ENCODE measurements at places on chromosomes 7 and 10. TPM values are rescaled to one million over a fixed set of nuclear protein-coding genes. Genes with fewer than 3 reads are reported as not detected.

DNA sequence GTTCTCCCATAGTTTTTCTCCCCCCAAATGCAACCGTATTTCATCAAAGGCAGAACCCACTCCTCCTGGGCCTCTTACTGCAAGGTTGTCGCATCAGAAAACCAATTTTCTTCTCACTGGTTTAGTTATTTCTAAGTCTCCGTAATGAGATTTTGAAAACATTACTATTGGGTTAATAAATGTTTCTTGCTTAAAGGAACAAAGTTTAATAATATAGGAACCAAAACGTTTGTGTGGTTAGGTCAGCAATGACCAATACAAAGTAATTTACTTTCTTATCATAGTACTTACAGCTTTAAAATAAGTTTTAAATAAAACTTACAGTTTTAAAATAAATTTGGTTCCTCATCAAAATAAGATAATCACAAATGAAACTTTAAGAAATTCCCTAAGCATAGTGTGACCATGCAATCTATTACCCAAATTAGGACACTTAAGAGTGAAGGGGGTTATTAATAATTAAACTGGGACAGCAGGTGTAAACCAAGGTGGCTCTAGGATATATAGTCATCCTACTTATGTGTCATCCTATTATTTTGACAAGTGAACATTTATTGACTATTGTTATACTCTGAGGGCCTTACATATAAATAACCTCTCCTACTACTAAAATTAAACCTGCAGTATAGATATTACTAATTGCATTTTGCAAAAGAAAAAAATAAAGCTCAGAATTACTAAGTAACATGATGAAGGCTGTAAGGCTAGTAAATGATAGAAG, 415.4 kb upstream of the LRRN3 start:
- no peaks in the 10 kb centered on the region for H3K4me1 ChIP-seq
- H3K4me3 ChIP-seq = no peak overlapping the region
- no peak overlapping the region for H3K27ac ChIP-seq
- DNase-seq = no peak

DNA sequence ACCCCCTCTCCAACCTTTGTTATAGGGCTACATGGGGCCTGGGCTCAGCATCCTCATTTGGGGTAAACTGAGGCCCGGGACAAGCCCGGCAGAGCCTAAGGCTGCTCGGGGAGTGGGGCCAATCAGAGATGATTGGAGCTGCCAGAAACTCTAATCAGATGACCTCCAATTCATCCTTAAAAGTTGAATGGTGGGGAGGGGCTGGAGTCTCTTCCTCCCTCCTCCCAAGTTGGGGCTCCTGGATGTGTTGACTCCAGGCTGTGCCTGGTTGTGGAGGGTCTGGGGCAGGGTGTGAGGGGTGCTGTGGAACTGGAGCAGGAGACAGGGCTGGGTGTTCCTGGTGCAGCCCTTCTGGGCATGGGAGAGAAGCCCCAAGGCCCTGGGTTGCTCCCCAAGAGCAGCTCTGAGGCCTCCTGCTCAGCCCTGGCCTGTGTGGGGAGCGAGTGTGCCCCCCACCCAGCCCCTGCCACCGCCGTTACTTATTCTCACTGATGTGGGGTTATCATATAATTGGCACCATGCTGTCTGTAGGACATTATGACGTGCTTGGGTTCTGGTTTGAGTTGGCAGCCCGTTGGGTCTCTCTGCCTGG, 2.2 kb downstream of the BHLHA15 start:
- H3K4me1 ChIP-seq = no peaks in the 10 kb centered on the region
- no peak overlapping the region for H3K4me3 ChIP-seq
- H3K27ac ChIP-seq = no peak overlapping the region
- no peaks in the 10 kb centered on the region for H3K27me3 ChIP-seq
- H3K36me3 ChIP-seq = no peaks in the 10 kb centered on the region
- DNase-seq = no peak

DNA sequence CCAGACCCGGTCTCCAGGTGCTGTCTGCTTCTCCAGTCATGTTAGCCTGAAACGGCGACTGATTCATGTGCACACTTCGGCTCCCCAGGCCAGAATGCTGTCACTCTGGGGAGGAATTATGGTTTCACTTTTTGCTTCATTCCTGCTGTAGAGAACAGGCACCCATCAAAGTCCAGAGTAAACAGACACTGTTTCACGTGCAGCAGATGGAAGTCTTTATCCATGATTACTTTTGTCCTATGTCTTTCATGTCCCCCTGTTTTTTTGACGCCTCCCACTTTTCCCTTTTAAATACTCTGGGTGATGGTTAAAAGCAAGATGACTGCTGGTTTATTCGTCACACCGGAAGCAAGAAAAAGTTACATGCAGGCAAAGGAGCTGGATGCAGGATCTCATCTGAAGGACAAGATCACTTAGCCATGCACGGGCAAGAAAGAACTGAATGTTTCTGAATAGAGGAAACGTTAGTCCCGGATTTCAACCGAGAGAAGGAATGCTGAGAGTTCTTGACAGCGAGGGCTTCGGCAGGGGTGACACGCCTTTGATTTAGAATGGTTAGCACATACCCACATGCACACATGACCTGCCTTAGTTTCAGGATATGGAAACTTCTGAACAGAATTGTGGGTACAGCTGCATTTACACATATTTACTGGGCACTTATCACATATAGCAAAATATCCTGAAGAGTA, 250.0 kb upstream of the KLF6 start:
- H3K4me1 ChIP-seq = no peaks in the 10 kb centered on the region
- no peak overlapping the region for H3K4me3 ChIP-seq
- H3K36me3 ChIP-seq = no peaks in the 10 kb centered on the region
- DNase-seq = no peak
- no peaks in the 10 kb centered on the region for H3K27me3 ChIP-seq

LIPK gene
- not detected for total RNA-seq

LRRC17 gene
- total RNA-seq = 3.0 TPM

DNA sequence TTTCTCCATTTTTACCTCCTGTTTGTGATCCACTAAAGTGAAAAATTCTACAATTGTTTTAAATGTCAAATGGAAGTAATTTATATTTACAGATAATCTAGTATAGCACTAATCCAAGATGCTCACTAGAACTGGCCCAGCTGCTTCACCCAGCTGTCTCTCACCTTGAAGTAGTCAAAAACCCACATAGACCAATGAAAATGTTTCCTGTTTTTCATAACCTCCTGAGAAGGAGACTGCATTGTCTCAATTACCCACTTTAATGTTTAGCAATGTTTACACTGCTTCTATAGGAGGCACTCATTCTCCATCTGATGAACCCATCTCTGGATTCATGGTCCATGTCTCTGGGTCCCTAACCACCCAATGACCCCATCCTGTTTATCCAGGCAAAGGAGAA, 56.1 kb upstream of the ADO start:
- H3K36me3 ChIP-seq = no peaks in the 10 kb centered on the region
- no peaks in the 10 kb centered on the region for H3K27me3 ChIP-seq
- no peak overlapping the region for H3K4me3 ChIP-seq
- DNase-seq = no peak
- H3K27ac ChIP-seq = no peak overlapping the region

GRID2IP gene
- 1.0 TPM for total RNA-seq

PTF1A gene
- not detected for total RNA-seq

DNA sequence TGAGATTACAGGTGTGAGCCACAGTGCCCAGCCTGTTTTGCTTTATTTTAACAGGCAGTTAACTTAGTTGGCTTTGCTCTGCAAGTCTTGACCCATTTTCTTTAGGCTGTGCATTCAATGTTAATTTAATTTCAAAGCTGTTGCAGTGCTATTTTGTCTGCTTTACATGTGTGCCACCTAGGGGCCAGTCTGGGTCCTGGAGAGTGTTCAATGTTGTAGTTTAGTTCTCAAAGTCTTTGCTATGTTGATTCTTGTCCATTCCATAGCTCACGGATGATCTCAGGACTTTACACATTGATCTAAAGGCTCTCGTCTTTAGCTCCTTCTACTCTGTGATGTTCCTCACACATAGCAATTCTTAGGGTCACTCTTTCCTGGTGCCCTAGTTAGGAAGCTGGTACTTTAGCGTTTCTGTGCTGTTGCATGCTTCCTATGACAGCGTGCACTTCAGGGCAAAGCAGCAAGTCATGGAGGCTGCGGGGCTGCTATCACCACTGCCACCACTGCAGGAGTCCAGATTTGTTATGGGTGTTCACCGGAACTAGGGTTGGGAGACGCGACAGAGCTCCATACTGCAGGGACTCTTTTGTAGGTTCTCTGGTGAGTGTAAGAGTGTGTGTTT, 16.4 kb upstream of the ABCA13 start:
- H3K4me1 ChIP-seq = no peaks in the 10 kb centered on the region
- no peak for DNase-seq
- no peaks in the 10 kb centered on the region for H3K27me3 ChIP-seq

EMX2 gene
- not detected for total RNA-seq

DNA sequence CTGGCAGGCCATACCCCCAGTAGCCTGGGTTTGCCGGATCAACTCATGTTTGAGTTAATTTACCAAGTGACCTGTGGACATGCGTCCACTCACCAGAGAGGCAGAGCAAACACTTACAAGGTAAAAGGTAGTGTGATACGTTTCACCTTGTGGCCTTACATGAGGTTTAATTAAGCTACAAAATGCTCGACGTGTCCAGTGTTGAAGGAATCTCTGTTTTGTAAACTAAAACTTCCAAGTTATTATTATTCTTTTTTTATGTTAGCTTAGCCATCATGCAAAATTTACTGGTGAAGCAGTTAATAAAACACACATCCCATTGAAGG, 42.9 kb downstream of the RGS10 start:
- H3K27me3 ChIP-seq = no peaks in the 10 kb centered on the region
- H3K4me3 ChIP-seq = no peak overlapping the region
- no peak overlapping the region for H3K27ac ChIP-seq
- no peaks in the 10 kb centered on the region for H3K36me3 ChIP-seq
- DNase-seq = no peak

All from H1 (cell line).